ENCODE measurements at places on chromosomes 3 and 15.

DNA sequence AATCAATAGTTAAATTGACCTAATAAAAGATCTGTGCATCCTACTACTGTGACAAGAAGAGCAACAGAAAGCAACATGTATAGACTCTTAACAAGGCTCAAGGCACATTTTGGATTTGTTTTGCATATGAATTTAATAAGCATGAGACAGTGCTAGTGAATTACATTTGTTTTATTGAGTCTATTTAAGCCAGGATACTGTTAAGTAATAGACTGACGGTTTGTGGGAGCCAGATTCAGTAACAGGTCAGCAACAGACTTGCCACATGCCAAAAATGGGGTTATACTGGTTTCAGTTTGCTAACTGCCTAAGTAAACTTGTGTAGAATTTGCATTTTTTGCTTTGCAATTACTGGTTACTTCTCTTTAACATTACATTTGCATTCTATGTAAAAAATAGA, 54.0 kb downstream of the MBNL1 start:
- peak; percentile 81 for DNase-seq

DNA sequence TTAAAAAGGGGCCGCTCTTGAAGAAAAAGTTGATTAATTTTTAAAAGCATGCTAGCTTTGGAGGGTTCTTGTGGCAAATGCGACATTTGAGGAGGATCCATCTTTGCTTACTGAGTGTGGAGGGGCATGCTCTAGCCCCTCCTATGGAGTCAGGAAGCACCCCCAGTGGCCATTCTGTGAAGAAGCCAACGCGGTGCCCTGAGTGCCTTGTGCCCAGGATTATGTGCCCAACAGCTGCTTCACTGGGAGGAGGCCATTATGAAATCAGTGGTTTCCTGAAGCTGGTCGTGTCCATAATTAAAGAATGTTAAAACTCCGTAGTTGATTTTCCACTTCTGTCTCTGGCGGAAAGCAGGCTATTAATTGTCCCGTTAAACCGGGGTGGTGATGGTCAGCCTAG, 69.1 kb upstream of the TNFAIP8L3 start:
- DNase-seq: peak; percentile 45

- DNase-seq: no peak
These were observed 557.2 kb downstream of the EPHB1 start for GRCh38 chr3:135352213-135352612.

DNA sequence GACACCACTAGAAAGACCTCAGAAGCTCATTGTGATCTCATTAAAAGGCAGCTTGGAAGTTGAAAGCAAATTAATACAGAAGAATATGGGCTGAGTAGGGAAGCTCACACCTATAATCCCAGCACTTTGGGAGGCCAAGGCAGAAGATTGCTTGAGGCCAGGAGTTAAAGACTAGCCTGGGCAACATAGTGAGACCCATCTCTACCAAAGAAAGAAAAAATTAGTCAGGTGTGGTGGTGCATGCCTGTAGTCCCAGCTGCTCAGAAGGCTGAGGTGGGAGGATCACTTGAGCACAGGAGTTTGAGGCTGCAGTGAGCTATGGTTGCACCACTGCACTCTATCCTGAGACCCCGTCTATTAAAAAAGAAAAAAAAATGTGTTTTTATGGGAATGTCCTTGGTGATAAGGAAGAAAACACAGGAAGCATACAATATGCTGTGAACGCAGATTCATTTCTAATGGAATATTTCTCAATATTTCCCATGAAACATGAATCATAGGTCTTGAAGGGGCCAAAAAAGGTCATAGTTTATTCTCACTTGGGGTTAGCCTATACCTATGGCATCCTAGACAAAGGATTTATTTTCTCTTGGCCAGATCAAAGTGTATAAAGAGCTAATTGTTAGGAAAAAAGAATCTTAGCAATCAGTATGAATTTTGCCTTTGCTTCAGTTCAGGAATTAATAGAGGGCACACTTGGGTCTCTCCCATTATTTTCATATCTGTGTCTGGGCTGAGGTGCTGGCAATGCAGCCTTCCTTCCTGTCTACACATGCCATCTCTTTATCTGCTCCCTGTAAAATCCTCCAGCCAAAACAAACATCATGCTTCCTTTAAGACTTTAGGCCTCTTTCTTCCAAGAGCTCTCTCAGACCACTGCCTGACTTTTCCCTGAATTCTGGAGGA, 98.2 kb downstream of the FNDC3B start:
- DNase-seq: no peak

- no peak for DNase-seq
These were observed 234.6 kb upstream of the BHLHE40 start for GRCh38 chr3:4744405-4745234.

DNA sequence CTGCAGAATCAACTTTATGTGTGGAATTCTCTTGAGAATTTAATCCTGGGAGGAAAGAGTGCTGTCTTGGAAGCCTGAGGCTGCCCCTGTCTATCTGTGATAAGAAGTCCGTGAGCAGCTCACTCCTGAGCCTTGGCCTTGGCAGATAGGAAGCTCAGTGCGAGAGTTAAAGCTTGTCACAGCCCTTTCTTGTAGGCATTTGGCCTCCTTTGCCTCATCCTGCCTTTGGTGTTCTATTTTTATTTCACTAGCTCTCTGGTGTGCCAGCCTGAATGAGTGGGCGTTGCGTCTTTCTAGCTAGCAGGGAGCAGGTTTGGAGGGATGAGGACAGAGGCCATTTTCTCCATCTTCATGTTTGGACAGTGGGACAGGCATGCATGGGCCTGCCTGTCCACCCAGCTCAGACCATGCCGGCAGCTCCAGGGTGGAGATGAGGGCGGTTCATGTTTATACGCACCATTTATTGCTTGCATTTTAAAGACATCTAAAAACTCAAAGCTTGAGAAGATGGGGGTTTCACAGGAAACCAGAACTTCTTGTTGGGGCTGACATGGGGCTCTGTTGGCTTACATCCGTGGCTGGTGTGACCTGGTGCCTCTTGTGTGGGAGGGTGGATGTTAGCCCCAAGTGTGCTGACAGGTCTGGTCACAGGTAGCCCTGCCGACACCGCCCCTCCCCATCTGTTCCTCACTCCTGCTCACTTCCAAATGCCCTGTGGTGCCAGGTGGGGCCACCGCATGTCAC, 29.8 kb downstream of the IRAK2 start:
- DNase-seq: peak; percentile 48

GRCh38 chr3:10941972-10942371, 50.6 kb upstream of the SLC6A1 start:
- DNase-seq: peak; percentile 43

DNA sequence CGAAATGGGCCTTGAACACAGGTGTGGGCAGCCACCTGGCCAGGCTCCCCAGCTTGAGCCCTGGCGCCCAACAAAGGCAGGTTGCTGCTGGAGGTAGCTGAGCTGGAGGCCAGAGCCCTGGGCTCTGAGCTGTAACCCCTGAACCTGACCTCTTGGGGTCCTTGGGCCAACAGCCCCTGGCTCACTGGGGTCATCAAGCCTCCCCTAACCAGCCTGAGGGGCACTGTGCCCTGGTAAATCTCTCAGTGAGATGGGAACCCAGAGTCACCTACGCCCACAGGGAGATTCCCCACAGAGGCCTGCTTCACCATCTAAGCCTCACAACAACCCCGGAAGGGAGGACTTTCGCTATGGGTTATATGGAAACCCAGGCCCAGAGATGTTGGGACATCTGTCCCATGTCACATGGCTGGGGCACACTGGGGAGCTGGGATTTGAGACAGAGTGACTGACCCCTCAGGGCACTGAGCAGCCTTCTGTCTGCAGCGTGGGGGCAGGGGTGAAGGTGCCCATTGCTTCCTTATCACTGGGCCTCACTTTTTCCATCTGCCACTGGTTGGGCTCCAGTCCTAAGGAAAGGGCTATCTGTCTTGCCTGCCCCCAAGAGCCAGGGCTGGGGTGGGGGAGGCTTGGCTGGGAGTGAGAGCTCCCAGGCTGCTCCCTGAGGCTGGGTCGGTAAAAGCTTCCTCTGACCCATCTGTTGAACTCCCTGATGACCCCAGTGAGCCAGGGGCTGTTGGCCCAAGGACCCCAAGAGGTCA, 59.1 kb downstream of the IQSEC1 start:
- DNase-seq: no peak

DNA sequence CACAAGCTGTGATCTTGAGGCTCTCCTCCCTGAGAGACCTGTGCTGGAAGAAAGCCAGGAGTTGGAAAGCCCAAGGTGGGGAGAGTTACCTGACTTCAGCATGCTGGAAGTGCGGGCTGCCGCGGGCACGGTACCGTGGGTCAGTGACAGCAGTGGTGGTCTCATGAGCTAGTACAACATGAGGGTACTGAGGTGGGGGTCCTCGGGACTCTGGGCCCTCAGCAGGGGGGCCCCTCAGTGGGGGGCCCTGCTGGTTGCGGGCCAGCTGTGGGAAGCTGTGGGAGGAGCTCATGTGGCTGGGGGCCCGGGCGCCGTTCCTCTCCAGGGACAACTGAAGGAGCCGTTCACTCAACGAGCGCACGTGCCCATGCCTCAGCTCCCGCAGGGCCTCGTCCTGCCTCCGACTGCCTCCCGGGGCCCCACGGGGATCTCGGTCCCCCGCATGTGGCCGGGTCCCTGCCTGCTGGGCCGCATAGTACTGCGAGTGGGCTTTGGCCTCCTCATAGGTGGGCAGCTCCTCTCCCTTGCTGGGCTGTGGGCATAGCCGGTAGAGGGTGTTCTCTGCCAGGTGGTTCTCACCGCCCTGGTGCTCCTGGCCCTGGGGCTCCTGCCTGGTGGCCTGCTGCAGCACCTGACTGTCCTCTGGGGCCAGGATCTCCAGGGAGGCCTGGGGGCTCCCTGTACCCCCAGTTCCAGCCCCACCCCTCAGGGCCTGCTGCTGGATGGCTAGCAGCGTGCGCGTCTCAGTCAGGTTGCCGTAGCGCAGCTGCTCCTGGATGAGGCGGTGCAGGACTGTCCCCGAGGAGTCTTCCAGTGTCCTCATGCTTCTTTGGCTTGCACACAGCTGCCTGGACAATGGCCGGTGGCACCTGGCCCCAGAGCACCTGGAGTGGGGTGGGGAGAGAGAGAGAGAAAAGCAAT, 3.4 kb downstream of the AMOTL2 start:
- peak; percentile 25 for DNase-seq

- no peak for DNase-seq
These were observed 22.3 kb downstream of the KCNAB1 start for GRCh38 chr3:156142702-156143101.

- no peak for DNase-seq
These were observed 35.2 kb downstream of the GLB1 start for GRCh38 chr3:33061782-33062181.

DNA sequence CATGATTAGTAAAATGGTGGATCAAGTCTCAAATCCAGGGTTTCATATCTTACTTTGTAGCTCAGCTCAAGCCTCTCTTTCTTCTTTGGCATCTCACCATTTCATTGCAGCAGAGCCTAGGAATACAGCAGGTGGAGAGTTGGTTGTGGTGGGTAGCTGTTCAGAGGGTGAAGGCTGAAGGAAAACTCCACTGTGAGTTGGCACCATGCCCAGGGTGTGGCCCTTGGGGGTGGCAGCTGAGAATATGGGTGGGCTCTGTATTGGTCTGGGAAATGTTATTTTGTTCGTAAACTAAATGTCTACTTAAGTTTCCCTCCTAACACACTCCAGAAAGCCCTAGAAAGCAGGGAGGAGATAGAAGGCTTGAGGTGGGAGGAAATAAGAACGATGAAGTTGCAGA, 1.7 kb upstream of the MAP1A start:
- DNase-seq: no peak

DNA sequence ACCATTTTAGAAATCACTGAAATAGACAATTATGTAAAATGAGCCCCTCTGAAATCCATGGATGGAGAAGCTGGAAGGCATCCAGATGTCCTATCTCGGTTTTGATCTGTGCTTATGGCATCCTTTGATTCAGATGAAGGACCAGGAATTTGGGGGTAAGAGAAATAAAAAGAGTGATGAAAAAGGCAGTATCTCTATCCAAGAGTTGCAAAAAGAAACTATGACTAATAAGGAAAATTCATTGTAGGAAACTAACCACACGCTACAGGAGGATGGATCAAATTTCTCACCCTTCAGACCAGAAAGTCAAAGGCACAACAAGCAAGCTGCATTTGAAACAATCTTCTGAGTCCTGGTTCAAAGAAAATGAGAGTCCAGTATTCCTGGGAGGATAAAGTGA, 34.8 kb downstream of the SRGAP3 start:
- DNase-seq: no peak

GRCh38 chr3:108486941-108487340, 23.5 kb downstream of the MYH15 start:
- no peak for DNase-seq

DNA sequence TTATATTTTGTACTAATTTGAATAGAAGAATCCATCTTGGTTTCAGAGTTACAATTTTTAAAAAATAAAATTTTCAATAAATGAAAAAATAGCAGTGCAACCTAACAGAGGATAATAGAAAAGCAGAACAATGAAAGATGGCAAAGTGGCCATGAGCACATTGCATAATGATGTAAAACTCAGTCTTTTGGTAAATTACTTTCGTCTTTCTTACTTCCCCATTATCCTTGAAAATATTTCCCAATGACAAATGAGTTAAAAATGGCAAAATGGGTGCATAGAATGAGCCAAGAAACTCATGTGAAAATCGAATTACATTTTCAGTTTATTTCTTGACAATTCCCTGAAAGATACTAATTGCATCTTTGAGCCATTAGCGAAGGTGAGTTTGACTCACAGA, 236.4 kb downstream of the CDIN1 start:
- peak; percentile 25 for DNase-seq

GRCh38 chr3:7667774-7668173, 806.9 kb downstream of the GRM7 start:
- DNase-seq: no peak

- DNase-seq: no peak
These were observed 12.1 kb downstream of the KBTBD13 start for GRCh38 chr15:65088643-65089021.

- peak; percentile 73 for DNase-seq
These were observed 593 bp downstream of the TMOD2 start for GRCh38 chr15:51751697-51752683.

GRCh38 chr15:39720621-39721611, 61.7 kb downstream of the FSIP1 start:
- no peak for DNase-seq

DNA sequence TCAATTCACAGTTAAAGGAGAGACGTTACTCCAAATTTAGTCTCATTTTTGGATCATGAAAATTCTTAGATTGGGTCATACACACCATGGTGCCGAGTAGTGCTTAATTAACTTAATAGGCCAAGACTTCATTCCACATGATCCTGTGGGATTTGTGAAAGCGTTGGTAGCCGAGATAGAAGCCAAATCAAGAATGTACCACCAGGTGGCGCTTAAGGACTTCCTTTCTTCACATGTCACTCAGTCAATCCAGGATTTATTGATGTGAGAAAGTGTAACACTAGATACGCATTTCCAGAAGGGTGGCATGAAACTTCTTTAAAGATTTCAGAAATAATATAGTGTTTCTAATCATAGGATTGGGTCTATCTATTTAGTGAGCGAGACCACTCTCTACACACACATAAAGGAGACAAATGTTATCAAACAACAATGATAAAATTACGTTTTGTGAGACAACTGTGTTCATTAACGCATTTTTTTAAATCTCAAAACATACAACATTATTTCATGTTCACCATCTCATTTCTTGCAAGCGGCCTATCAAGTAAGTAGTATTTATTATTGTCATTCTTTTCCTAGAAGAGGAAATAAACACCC, 436.1 kb downstream of the CHL1 start:
- peak; percentile 67 for DNase-seq

All from NB4 (cell line).